ENCODE measurements at places on chromosomes 12 and 14. TPM values are rescaled to one million over a fixed set of nuclear protein-coding genes. Genes with fewer than 3 reads are reported as not detected.

DNA sequence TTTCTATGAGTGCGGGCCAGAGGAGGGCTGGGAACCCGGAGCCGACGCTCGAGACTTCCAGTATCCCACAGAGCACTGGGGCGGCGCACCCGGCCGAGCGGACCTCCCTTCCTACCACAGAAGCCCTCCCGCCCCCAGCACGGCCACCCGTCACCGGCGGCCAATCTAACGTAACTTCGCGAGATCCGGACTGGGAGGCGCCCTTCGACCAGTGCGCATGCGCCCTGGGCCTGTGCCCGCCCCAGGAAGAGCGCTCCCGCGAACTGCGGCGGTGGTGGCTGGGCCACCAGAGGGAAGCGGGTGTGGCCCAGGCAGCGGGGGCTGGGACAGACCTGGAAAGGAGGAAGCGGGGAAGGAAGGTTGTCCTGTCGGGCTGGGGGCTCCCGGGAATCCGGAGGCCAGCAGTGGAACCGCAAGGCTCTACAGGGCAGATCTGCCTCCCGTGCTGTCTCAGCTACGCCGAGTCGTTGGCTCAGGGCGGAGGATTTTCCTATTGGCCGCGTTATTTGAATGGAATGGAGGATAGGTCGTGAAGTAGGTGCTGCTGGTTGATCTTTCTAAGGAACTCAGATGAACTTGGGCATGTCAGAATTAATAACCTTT lies at the start of gene PPP1R12A:
Gene PPP1R12A (minus strand): TSS at position 77 of the 603 bp plus-strand sequence. CDS start 166 bp downstream, outside the sequence.
- peak within 1 kb of the TSS; percentile 99 for H3K27ac ChIP-seq
- H3K4me3 ChIP-seq: peak within 1 kb of the TSS; percentile 100
- peak; percentile 98 for DNase-seq
- no peaks in the 10 kb centered on the region for H3K27me3 ChIP-seq

The SLC17A8 gene
- total RNA-seq: not detected

The LALBA gene
- total RNA-seq: not detected

DNA sequence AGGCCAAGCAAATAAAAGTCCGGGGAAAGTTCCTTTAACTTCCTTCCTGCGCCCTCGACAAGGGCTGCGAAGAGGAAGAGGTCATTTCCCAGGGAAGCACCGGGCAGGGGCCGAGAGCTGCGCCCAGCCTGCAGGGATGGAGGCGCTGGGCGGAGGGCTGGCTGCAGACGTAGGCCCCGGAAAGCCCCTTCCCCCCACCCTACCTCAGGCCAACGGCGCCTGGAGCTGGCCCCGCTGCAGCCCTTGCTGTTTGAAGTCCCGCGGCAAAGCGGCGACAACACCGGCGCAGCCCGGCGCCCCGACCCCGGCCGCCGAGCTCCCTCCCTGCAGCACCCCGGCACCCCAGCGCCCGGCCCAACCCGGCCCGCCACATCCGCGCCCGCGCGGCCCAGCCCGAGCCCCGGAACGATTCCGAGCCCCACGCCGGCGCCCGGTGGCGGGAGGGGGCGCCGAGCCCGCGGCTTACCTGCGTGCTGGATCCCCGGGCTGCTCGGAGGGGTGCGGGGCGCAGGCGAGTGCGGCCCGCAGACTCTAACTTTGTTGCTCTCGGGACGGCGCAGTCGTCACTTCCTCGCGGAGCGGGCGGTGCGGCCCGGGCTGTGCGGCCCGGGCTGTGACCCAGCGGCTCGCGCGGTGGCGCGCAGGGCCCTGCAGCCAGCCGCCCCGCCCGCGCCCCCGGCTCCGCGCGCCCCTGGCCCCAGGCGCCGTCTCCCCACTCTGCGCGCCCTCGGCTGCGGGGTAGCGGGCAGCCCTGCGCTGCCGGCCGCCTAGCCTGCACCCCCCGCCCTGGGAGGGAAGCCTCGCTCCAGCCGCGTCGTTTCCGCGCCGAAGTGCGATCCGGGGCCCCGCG lies 64.8 kb upstream of the PTGR2 start:
- H3K4me1 ChIP-seq: peaks cover 52% of the 10 kb centered on the region
- no peaks in the 10 kb centered on the region for H3K36me3 ChIP-seq
- peak overlapping the region; percentile 71 for H3K4me3 ChIP-seq
- H3K27me3 ChIP-seq: no peaks in the 10 kb centered on the region

The CNTN1 gene
- total RNA-seq: not detected

DNA sequence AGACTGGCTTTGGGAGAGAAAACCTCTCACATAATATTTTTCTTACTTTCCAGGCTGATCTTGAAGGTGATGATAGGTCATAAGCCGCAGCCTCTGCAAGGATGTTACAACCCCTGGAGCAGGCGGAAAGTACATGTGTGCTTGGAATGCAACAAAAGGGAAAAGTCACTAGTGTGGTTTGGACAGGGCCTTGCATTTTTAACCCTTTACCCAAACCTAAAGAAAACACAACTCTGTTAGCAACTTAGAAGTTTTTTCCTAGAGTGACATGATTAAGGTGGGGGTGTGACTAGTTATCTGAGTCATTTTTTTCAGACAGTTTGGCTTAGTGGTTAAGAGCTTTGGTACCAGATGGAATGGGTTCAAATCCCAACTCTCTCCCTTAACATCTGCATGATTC lies 97.0 kb downstream of the TMEM30B start:
- peaks cover 6% of the 10 kb centered on the region for H3K4me1 ChIP-seq
- no peak overlapping the region for H3K27ac ChIP-seq
- no peak for DNase-seq

The COQ5 gene
- total RNA-seq: 14.6 TPM

GRCh38 chr12:70045514-70045913 lies 197.7 kb upstream of the CNOT2 start:
- peaks cover 7% of the 10 kb centered on the region for H3K4me1 ChIP-seq
- no peak overlapping the region for H3K27ac ChIP-seq
- H3K27me3 ChIP-seq: no peaks in the 10 kb centered on the region
- no peaks in the 10 kb centered on the region for H3K36me3 ChIP-seq

The B4GALNT3 gene
- 4.2 TPM for total RNA-seq

GRCh38 chr12:132710043-132710404 lies 618 bp upstream of the PGAM5 start:
- no peak for DNase-seq
- peak overlapping the region; percentile 74 for H3K4me3 ChIP-seq
- peaks cover 17% of the 10 kb centered on the region for H3K4me1 ChIP-seq
- H3K27me3 ChIP-seq: no peaks in the 10 kb centered on the region
- peaks cover 2% of the 10 kb centered on the region for H3K36me3 ChIP-seq

DNA sequence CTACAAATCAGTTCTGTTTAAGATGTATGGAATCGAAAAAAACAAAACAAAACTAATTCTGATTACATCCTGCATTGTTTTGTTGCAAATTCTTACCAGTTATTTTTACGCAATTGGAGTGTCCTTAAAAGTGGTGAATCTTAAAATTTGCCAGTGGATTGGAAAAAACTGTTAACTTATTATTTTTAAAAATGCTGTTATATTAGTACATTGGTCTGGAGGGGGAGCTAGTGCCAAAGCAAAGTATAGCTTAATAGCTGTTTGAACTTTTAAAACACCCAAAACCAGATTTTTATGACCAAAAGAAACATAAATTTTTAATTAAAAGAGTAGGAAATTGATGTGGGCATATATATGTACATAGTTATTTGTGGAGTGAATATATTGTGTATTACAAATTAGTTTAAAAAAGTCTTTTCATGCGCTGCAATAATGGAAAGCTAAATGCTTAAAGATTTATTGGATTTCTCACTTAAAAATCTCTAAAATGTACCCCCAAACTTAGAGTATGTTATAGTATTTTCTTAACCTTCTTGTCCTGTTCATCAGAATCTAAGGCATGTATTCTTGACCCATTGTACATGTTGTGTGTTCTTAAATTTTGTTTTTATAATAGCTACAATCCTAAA lies 2.5 kb downstream of the FUT8 start:
- no peak for DNase-seq
- H3K27ac ChIP-seq: no peak overlapping the region
- no peaks in the 10 kb centered on the region for H3K36me3 ChIP-seq

The PMCH gene
- not detected for total RNA-seq

DNA sequence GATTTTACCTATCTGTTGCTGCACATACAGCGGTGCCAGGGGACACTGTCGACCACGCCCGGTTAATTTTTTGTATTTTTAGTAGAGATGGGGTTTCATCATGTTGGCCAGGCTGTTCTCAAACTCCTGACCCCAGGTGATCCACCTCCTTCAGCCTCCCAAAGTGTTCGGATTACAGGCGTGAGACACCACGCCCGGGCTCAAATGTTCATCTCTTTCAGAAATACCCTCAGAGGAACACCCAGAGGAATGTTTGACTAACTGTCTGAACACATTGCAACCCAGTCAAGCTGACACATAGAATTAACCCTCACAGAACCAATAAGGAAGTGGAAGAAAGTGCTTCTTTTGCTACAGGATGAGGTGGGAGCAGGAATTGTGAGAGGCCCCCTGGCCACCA lies 15.0 kb upstream of the ETFBKMT start:
- no peaks in the 10 kb centered on the region for H3K27me3 ChIP-seq
- no peaks in the 10 kb centered on the region for H3K36me3 ChIP-seq
- H3K4me3 ChIP-seq: no peak overlapping the region
- no peak overlapping the region for H3K27ac ChIP-seq

DNA sequence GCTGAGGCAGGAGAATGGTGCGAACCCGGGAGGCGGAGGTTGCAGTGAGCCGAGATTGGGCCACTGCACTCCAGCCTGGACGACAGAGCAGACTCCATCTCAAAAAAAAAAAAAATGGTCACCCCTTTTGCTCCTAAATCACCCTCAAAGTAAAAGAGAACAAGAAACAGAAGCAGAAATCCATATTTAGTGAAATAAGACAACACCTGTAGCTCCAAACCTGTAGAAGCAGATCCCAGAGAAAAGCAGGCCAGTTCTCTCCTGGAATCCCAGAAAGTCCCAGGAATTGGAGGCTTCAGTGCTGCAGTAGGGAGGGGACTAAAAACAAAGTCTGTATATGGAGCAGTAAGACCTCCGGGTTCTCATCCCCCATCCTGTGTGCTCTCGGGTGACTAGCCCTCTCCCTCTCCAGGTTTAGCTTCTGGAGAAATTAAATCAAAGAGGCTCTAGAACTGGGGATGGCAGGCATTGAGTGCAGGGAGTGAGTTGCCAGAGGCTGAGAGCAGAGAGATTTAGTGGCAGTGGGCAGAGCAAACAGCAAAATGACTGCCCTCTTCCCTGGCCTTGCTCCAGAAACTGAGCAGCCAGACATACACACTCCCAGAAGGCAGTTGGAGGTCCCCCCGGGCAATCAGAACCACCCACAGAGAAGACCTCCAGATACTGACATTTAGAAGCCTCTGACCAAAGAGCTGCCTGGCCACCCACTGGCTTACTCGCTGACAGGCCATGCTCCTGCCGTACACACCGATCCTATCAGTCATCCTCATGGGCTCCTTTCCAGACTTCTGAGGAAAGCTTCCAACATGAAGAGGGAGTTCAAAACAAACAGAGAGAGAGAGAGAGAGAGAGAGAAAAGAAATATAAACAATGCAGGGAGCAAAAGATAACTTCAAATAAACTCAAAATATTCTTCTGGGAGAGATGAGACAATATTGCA lies 6.3 kb upstream of the MLXIP start:
- H3K4me1 ChIP-seq: peaks cover 23% of the 10 kb centered on the region
- H3K36me3 ChIP-seq: no peaks in the 10 kb centered on the region
- no peak overlapping the region for H3K27ac ChIP-seq
- DNase-seq: no peak
- no peak overlapping the region for H3K4me3 ChIP-seq

DNA sequence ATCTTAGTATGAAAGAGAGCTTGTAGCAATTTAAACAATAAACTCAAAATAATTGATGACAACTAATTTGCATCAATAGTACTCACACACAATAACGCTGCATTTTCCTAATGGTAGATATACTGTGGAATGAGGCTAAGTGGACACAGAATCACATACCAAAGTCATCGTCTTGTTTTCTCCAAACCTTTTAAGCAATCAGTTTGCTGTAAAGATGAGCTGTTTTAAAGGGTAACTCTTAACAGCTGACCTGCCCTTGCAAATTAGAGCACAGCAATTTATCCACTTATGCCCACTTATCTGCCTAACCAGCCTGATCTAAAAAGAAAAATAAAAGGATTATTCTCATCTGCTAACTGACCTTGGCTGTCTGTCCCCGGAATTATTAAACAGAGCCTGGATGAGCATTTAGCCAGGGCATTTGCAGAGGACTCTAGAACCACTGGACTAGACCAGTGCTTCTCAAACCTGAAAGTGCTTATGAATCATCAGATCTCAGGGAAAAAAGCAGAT lies 174.3 kb upstream of the BCL2L14 start:
- H3K27ac ChIP-seq: no peak overlapping the region
- H3K27me3 ChIP-seq: no peaks in the 10 kb centered on the region
- DNase-seq: no peak
- H3K4me3 ChIP-seq: no peak overlapping the region
- H3K4me1 ChIP-seq: peaks cover 11% of the 10 kb centered on the region

DNA sequence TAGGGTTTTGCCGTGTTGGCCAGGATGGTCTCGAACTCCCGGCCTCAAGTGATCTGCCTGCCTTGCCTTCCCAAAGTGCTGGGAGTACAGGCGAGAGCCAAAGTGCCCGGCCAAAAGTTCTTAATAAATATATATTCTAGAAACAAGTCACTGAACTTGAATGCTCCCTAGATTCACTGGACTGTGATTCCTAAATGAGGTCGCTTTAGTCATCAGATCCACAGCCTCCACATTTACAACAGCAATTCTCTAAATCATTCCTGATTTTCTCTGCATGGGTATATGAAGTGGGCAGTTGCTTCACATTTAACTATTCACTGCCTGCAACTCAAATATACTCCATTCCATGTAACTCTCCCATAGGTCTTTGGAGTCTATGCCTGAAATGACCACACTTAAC lies 813.0 kb downstream of the GALC start:
- DNase-seq: no peak
- no peaks in the 10 kb centered on the region for H3K27me3 ChIP-seq
- no peaks in the 10 kb centered on the region for H3K4me1 ChIP-seq
- no peak overlapping the region for H3K27ac ChIP-seq

The KANSL2 gene
- 125 TPM for total RNA-seq

The KLHDC1 gene
- total RNA-seq: 6.9 TPM

The ADGRD1 gene
- 0.50 TPM for total RNA-seq

GRCh38 chr14:35855876-35856481 lies 29.8 kb downstream of the BRMS1L start:
- no peak for DNase-seq
- H3K4me3 ChIP-seq: no peak overlapping the region
- H3K27me3 ChIP-seq: no peaks in the 10 kb centered on the region
- no peaks in the 10 kb centered on the region for H3K36me3 ChIP-seq

- H3K36me3 ChIP-seq: no peaks in the 10 kb centered on the region
- DNase-seq: no peak
- no peaks in the 10 kb centered on the region for H3K27me3 ChIP-seq
- H3K27ac ChIP-seq: no peak overlapping the region
Measured at GRCh38 chr12:125634813-125635212, 569.6 kb downstream of the AACS start.

- H3K27ac ChIP-seq: no peak overlapping the region
- H3K27me3 ChIP-seq: no peaks in the 10 kb centered on the region
- no peak overlapping the region for H3K4me3 ChIP-seq
- H3K36me3 ChIP-seq: no peaks in the 10 kb centered on the region
- no peaks in the 10 kb centered on the region for H3K4me1 ChIP-seq
Measured at GRCh38 chr14:78763746-78764145, 593.6 kb downstream of the NRXN3 start.

The SYT10 gene
- total RNA-seq: not detected

The ART4 gene
- total RNA-seq: not detected

The MEG3 gene
- 6.6 TPM for total RNA-seq

- H3K4me3 ChIP-seq: no peak overlapping the region
- no peaks in the 10 kb centered on the region for H3K36me3 ChIP-seq
- H3K4me1 ChIP-seq: no peaks in the 10 kb centered on the region
- no peak for DNase-seq
Measured at GRCh38 chr12:132360906-132361777, 31.8 kb upstream of the GALNT9 start.

All from natural killer cell (primary cell).